ENCODE measurements at places on chromosomes 3 and 15. TPM values are rescaled to one million over a fixed set of nuclear protein-coding genes. Genes with fewer than 3 reads are reported as not detected.

Gene PRSS50
- polyA plus RNA-seq: 1.4 TPM

Gene CADM2
- polyA plus RNA-seq: 0.83 TPM

Gene MGLL
- 21.3 TPM for polyA plus RNA-seq

Gene C3orf20
- 0.56 TPM for polyA plus RNA-seq

Measured in left renal cortex interstitium (tissue), 4 donors.